Cardiac muscle cell (in vitro differentiated cells and primary cell): ENCODE measurements at places on chromosomes 5 and 9.
A peak's percentile ranks its signal among the peaks of the same experiment; 100 is the strongest.

- peak; percentile 75 for DNase-seq
Measured at GRCh38 chr5:39580702-39581453, 156.1 kb upstream of the DAB2 start.

DNA sequence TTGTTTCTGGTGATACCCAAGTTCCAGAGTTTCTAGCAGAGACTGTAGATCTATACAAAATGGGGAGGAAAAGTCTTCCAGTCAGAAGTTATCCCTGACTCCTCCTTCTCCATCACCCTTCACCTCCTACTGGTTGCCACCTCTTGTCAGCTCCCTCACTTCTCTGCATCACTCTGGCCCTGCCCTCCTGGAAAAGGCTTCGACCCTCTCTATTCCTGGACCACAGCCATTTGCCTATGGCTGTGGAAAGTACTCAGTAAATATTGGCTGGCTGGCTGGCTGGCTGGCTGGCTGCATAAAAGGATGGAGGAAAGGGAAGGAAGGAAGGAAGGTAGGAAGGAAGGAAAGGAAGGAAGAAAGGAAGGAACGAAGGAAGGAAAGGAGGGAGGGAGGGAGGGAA lies 32.7 kb upstream of the ABCA1 start:
- DNase-seq = no peak

GRCh38 chr5:43065387-43065947 lies 25.3 kb upstream of the ANXA2R start:
- DNase-seq = peak; percentile 28

GRCh38 chr5:150661086-150661485 lies at the start of gene MYOZ3:
Gene MYOZ3 (plus strand): TSS chr5:150661251. CDS start chr5:150662942, 1,691 bp downstream.
- no peak for DNase-seq

- no peak for DNase-seq
Measured at GRCh38 chr5:144503123-144503522, 332.4 kb downstream of the KCTD16 start.

DNA sequence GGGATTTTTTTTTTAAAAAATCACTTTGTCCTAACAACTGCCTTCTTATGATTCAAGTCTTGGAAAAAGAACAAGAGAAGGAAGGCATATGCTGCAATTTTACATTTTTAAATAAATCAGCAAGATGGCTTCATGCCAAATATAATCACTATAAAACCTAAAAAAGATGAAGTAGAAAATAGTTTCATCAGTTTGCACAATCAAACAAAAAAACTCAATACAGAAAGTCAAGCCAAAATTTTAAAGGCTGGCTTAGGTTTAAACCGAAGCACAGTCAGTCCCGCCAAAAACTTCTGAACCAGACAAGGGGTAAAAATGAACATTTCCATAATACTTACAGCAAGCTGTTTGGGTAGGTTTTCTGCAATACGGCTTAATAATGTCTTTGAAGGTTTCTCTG lies 57.3 kb downstream of the ZFR start:
- no peak for DNase-seq

GRCh38 chr5:95331358-95331757 lies 46.5 kb upstream of the MCTP1 start:
- DNase-seq = no peak

- no peak for DNase-seq
Measured at GRCh38 chr5:73999297-73999696, 373.3 kb downstream of the ARHGEF28 start.

DNA sequence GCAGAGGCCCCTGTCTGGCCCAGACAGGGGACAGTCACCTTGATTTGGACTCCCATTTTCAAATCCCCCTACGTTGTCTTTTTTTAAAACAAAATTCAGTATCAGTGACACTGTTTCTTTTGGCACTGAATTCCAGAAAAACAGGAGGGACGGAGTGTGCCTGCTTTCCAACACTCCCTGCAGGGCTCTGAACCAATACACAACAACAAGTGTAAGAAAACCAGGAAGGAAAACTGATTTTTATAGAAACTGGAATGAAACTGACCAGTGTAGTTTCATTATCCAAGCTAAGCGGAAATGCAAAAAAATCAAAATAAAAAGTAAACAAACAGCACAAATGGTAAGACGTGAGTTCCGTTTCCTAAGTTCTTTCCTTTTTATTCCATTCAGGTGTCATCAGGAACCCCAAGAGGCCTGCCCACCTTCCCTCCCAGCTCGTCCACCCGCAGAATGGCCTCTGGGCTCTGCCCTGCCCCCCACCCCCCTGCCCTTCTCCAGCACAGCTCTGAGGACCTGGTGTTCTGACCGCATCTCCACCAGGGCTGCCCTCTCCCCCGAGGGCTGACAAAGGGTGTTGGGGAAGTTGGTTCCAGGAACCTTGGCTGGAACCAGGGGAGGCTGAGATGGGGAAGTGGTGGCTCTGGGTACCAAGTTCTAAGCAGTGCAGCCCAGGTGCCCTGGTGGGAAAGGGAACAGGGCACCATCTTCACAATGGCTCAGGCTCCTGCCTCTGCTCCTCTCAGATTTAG lies 73.6 kb downstream of the PSD2 start:
- DNase-seq = no peak

DNA sequence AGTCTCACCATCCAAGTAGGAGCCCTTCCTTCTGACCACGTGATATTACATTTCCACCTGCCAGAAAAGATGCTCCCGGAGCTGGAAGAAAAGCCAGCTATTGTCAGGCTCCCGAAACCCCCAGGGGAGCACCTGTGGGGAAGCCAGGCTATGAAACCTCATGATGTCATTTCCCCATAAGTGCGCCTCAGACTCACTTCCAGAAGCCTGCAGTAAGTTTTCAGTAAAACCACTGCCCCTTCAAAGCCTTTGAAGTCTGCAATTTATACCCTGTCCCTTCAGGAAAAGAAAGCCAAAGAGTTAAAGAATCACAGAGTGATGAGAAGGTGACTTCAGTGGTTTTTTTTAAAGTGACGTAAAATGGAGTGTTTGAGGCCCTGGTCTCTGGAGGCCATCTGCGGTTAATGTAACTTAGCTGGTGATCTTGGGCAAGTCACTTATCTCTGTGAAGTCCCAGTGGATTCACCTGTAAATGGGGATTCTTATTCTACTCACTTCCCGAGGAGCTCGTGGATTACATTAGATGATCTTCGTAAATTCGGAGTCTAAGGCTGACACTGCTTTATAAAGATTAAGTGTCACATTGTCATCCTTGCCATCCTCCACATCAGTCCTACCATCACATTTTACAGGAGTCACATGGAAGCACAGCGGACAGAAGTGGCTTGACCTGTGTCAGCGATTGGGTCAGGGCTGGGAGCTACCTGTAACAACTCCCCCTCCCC lies 2.6 kb upstream of the SEMA6A start:
- no peak for DNase-seq

- DNase-seq = peak; percentile 75
Measured at GRCh38 chr9:114271556-114272510, 51.1 kb upstream of the ORM1 start.

GRCh38 chr5:35042781-35043180 lies 5.0 kb downstream of the AGXT2 start:
- no peak for DNase-seq

DNA sequence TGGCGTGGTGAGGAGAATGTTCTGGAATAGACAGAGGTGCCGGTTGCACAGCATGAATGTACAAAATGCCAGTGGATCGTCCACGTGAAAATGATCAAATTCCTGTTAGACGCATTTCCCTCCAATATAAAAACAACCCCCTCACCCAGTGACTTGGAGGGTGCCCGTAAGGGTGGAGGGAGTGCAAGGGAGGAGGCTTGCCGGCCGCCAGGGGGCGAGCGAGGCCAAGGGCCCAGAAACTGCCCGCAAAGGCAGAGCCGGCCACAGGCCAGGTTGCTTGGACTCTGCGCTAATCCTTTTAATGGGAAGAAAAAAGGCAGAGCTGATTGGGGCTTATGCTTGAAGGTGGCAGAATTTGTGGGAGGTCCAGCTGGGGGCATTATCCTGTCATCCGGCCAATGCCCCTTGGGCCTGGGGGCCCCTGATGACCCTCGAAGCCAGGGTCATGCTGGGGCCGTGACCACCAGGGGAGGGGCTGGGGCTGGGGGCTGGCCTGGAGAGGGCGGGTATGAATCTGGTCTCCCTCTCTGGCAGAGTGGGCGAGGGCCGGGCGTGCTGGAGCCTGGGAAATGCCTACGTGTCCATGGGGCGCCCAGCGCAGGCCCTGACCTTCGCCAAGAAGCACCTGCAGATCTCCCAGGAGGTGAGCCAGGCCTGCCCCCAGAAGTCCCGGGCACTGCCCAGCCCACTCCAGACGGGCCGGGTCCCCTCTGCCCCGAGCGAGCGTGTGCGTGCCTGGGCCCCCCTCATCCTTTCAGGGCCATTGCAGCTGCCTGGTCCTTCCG lies 12.0 kb downstream of the GPSM1 start:
- peak; percentile 84 for DNase-seq

DNA sequence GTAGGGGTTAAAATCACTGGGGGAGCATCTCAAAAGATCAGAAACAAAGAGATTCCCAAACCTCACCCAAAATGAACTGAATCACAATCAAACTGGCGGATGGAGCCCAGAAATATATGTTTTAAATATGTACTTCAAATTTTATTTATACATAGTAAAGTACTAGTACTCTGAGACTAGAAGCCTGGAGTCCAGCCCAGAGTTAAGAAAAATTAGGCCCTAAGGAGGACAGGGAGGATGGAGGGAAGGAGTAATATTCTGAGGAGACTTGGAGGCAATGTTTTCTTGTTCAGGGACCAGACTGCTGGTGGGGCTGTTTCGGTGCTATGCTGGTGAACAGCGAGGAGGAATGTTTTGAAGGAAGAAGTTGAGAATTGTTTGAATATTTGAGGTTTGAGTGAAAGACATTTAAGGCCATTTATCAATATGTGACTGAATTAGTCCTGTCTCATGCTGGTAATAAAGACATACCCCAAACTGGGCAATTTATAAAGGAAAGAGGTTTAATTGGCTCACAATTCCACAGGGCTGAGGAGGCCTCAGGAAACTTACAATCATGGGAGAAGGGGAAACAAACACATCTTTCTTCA lies 552.4 kb upstream of the DAB2 start:
- DNase-seq = no peak

DNA sequence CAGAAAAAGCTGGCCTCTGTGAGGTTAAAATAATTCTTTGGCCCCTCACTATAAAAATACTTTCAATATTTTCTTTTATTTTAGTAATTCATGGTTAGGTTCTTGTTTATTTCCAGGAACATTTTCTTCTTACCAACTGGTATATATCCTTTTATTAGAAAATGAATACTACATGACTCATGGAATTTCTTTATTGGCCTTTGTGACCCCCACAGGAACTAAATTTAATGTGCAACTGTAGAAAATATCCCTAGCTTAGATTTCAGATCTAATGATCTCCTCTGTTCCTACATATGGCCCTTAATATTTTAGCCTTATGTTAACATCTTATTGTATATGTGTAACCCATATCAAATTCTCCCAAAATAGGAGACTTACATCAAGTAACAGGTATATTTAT lies 429.9 kb downstream of the NR2F1-AS1 start:
- no peak for DNase-seq

DNA sequence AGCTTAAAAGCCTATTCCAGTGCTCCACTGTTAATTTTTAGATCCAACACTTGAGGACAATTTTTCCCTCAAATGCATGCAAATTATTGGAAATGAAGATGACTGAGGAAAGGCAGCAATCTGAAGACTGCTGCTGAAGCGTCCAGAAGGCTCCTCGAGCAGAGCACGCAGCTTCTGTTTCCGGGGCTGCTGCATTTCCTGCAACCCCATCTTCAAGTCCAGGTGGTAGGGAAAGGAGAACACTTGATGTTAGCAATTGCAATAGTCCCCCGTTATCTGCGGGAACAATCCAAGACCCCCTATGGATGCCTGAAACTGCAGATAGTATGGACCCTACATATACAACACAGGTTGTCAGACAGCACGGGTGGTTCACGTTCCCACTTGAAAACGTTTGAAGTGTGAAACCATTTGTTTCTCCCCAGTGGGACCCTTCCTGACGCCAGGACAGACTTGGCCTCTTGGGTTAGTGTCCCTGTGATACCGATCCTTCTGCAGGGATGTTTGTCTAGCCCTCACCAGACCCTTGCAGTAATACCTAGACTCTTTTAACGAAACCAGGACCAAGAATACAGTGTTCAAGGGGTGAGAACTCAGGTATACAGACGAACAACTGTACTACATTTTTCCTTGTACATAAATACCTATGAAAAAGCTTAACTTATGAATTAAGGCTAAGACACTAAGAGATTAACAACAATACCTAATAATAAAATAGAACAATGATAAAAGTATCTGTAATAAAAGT lies 152.3 kb downstream of the HSD17B3 start:
- no peak for DNase-seq

DNA sequence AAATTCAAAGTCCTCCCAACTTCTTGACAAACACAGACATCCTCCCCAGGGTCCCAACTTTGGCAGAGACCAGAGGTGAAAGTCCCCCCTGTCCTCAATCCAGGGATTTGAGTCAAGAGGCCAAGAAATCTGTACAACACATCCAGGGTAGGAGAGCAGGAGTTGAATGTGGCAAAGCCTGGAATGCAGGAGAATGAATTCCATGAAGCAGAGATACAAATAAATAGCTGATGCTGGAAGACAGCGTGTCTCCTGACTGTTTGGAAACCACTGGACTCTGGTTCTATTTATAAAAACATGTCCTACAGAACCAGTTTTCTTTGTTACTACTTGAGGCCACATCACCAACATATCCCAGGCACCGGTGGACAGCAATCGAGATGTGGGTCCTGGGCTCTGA lies 43.7 kb upstream of the SLIT3 start:
- no peak for DNase-seq

- no peak for DNase-seq
Measured at GRCh38 chr5:170590566-170590965, 86.7 kb downstream of the KCNIP1 start.

- DNase-seq = no peak
Measured at GRCh38 chr5:50435168-50435567, 5.9 kb downstream of the EMB start.

GRCh38 chr9:136297016-136297691 lies 6.7 kb downstream of the CCDC187 start:
- DNase-seq = no peak

DNA sequence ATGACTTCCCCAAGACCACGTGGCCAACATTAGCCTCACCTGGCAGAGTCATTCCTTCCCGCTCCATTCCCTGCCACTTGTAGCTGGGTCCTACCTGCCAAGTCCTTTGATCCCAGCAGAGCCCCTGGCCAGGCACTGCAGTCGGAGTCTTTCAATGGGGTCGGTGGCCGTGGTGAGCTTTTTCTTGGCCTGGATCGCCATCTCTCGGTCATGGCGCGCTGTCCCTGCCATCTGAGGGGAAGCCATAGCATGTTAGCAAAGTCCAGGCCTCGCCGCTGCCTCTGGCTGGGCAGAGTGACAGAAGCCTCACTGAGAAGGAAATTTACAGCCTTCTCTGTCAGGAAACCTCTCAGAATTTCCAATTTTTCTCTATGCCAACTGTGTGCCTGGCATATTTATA lies 17.5 kb downstream of the CAPSL start:
- peak; percentile 30 for DNase-seq
